H9 (cell line): ENCODE measurements at places on chromosomes 3 and 15. TPM values are rescaled to one million over a fixed set of nuclear protein-coding genes. Genes with fewer than 3 reads are reported as not detected.

- DNase-seq, result no peak
These were observed 28.7 kb downstream of the BFSP2 start for GRCh38 chr3:133428552-133428951.

DNA sequence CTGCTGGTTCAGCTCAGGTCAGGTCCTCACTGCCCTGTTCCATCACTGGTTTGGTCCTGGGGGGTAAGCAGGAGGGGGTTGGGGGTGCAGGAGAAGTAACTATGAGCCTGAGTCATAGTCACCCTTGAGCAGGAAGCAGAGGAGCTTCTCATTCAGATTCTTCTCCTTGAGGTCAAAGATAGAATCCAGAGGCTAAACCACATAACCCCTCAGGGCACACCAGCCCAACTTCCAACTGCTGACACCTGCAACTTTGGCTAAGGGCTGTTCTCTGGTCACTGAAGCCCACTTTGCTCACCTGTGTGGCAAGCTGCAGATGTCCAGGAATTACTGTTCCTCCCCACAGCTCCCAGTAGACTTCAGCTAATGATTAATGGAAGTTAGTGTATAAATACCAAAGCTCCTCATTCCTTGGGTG is 48.8 kb upstream of the LRRFIP2 start:
- no peak for DNase-seq

DNA sequence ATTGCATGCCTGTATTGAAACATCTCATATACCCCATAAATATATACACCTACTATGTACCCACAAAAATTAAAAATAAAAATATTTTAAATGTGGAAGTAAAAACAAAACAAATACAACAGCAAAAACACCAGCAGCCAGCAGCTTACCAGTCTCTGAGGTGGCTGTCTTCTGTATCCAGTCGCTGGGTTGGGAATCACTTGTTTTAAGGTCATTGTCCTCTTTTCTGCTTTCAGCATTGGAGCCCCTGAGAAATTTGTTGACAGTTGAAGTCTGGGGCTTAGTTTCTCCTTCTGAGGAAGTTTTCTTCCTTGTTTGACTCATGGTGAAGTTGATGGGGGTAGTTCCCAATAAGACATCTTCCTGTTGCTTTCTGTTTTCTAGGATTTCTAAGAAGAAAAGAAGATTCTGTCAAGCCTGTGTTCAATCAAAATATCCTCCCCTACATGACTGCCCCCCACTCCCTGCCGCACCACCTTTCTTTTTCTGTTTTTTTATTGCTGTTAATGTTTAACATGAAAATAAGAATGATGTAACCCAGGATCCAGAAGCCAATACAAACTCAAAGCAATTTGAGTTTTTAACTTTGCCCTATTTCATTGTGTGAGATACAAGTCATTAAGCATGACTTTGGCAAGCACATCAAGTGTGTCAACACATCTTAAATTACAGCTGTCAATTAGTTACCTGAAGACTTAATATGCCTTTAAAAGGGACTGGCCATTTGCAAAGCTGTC is at the start of gene LRRC31:
LRRC31 (minus strand) TSS at position 452 of the 737 bp plus-strand sequence; CDS start at position 324, 128 bp downstream.
- no peak for DNase-seq

DNA sequence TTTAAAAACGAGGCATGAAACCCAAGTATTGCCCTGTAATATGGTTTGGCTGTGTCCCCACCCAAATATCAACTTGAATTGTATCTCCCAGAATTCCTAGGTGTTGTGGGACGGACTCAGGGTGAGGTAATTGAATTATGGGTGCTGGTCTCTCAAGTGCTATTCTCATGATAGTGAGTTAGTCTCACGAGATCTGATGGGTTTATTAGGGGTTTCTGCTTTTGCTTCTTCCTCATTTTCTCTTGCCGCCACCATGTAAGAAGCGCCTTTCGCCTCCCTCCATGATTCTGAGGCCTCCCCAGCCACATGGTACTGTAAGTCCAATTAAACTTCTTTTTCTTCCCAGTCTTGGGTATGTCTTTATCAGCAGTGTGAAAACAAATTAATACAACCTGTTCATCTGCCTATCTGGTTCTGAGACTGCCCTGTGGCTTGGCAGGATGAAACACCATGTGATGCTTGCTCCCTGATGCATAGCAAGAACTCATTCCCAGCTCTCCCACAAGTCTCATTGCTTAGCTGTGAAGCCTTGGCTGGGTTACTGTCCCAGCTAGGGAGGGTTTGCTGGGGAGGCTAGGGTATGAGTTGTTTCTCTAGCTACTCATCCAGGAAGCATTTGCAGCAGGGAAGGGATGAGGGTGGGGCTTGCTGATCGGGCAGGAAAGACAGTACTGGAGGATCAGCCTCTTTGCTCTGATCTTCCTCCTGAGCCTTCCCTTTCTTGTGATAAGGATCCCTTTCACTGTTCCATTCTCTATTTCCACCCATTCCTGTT is 3.7 kb upstream of the SQOR start:
- DNase-seq, result no peak

- DNase-seq, result no peak
These were observed 120.9 kb downstream of the ATP10A start for GRCh38 chr15:25742041-25742730.

GRCh38 chr3:63344661-63345060 is 66.6 kb downstream of the SYNPR start:
- peak; percentile 49 for DNase-seq

DNA sequence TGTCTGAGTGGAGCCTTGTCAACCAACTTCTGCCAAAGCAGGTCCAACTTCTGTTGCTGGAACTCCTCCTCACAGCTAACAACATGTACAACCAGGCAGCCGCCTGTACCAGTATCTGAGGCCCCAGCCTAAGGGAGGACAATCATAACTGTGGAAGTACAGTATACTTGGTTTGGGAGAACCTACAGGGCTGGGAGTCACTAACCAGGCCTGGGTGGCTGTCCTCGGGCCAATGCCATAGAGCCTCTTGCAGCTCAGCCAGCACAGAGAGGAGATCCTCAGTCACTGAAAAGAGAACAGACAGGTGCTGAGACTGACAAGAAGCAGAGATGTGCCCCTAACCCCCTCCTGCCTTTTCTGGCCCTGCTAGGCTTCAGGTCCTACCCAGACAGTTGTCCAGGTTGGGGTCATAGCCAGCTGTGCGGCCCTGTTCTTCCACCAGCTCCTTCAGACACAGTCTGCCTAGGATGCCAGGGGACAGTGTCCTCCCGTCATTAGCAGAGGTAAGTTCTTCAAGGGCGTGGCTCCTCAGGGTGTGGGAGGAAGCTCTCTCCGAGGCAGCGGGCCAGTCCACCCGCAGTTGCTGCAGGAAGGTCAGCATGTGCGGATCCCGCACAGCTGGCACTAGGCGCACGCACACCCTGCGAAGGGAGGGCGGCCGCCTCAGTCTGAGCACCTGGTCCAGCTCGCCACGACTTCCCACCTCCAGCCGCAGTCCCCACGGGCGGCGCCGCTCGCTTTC is 980 bp downstream of the DALRD3 start:
- no peak for DNase-seq

- no peak for DNase-seq
These were observed 9.8 kb downstream of the MSL2 start for GRCh38 chr3:136186344-136186743.

DNA sequence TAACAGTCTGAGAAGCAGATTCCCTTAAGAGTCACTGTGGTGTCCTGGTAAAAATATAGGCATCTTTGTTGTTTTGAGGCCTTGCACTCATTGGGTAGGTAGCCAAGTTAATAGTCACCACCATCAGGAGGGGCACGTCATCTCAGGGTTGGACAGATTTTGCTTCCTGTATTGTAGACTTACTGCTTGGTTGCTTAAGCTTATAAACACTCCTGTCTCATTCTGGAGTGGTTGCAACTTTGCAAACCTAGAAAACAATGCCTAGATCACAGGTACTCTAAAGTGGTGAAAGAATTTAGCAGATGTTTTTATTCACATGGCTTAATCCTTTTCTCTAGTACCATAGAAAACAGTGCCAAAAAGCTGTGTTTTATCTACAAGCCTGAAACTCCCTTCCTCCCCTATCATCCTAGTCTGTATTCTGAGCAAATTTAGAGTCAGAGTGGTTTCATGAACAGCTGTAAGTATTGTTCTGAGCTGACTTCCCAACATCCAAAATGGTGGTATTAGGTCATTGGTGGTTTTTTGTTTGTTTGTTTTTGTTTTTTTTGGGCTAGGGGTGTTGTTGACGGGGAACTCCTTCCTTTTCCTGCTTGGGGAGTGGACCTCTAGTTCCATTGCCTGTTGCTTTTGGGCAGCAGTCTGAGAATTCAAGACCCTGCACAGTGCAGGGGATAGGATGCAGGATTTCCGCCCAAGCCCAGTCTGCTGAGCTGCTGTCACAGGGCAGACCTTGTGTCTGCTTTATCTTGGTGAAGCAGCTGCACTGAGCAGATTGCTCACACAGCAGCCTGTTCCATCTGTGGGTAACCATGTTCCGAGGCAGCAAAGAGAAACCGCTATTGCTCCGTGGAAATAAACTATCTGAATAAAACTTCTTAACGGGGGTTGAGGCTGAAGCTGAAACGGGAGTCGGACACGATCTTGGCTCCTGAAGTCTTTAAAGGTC is 202.0 kb downstream of the AKAP13 start:
- no peak for DNase-seq

DNA sequence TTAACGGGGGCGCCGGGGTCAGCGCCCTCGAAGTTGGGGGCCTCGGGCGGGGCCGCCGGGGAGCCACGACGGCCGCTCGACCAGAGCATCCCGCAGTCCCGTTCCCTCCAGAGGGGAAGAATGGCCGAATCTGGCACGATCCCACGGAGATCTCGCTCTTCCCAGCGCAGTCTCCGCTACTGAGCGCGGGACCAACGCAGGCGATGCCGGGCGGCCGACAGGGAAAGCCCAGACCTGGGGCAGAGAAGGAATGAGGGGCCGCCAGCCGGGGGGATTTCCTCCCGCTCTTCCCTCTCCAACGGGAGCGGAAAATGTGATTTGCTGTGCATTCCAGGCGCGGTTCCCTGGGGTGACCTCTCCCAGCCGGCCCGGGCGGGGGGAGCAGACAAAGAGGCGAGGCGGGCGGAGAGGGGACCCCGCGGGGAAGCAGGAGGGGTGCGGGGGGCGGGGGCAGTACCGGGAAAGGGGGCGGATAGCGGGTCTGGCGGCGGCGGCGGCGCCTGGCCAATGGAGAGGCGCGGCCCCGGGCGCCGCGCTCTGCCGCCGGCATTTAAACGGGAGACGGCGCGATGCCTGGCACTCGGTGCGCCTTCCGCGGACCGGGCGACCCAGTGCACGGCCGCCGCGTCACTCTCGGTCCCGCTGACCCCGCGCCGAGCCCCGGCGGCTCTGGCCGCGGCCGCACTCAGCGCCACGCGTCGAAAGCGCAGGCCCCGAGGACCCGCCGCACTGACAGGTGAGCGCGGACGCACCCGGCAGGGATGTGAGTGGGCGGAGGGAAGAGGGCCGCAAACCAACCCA is at the start of gene GREM1:
GREM1 (plus strand) TSS at position 579 of the 801 bp plus-strand sequence. CDS start 12,687 bp downstream, outside the sequence.
- DNase-seq, result peak; percentile 55

GRCh38 chr3:107666853-107667252 is 144.1 kb downstream of the BBX start:
- DNase-seq, result no peak

- DNase-seq, result no peak
These were observed 61.1 kb downstream of the FNDC3B start for GRCh38 chr3:172100482-172100881.

DNA sequence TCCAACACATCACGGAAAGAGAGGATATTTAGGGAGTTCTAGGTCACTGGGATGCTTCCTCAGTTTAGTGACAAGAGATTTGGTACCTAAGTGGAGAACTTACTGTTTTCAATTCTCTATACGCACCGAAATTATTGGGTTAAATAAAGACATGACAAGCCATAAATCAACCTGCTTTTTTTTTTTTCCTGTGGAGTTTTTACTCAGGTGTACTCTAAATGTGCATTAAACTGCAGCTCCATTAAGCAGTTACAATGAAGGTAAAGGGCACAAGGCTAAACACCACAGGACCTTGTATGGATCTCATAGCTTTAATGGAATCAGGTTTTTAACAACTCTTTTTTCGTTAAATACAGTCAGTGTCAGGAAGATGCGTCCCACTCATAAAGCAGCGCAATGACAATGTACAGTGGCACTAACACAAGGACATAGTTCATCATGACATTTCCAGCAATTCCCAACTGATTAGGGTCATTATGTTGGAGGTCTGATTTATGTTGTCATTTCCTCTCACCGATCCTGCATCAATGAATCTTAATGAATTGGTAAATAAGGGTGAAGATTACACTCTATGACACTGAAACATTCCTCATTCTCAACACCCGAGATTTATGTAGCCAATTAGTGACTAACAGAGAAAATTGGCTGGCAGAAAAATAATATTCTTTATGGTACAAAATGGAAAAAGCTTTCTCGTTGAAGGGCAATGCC is 355.2 kb downstream of the FOXP1 start:
- DNase-seq, result no peak

GRCh38 chr15:92020207-92020606 is 166.7 kb downstream of the SLCO3A1 start:
- DNase-seq, result no peak

- no peak for DNase-seq
These were observed 81.7 kb downstream of the PRICKLE2 start for GRCh38 chr3:64143409-64144130.

- DNase-seq, result peak; percentile 4
These were observed 203.2 kb downstream of the FAM43A start for GRCh38 chr3:194888916-194889315.

DNA sequence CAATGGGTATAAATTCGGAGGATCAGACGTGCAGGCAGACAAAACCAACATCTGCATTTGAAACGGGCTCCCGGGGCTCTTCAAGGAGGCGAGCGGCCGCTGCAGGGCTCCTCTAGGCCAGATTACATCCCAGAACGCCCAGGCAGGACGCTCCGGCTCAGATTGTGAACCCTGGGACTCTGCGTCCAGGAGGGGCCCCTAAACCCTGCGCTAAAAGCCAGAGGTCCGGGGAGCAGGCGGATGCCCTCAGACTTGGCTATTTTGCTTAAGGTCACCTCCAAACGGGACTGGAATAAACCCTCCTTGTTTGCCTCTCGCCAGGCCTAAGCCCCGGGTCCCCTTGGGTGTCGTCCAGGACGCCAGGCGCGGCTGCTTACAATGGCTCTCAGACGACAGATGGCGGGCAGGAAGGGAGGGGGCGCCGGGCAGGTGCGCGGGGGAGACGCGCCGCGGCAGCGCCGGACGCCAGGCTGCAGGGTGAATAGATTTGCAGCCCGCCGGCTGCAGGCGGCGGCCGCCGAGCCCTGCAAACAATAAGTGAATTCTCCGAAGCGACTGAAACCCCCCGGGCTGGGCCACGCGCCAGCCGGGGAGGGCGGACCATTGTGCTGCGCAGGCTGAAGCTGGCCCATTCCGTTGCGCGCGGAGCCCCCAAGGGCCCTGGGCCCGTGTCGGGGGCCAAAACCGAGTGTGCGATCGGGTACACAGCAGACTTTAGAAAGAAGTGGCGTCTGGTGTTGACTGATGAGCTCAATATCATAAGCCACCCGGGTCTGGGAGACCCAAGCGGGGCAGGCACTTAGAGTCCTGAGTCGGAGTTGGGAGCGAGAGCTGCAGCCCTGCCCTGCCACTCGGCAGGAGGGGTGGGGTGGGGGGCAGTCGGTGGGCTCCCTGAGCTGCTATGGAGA is 32.3 kb upstream of the AMOTL2 start:
- peak; percentile 78 for DNase-seq

GRCh38 chr3:31103623-31104180 is 209.2 kb upstream of the GADL1 start:
- no peak for DNase-seq

Gene CCR9
- not detected in 2 replicates for total RNA-seq

Gene CX3CR1
- total RNA-seq, result 0.09 TPM in 1 of 2 replicates, not detected in the other

Gene LTK
- total RNA-seq, result 0.31 TPM in 2 replicates

Gene THAP10
- total RNA-seq, result 2.5 and 3.7 TPM in 2 replicates

Gene TMEM39A
- 40.4 and 45.0 TPM in 2 replicates for total RNA-seq

Gene STAC
- 2.9 and 3.0 TPM in 2 replicates for total RNA-seq

Gene TMEM40
- total RNA-seq, result not detected in 2 replicates

Gene MEX3B
- total RNA-seq, result 10.4 and 11.0 TPM in 2 replicates

Gene CDC25A
- 83.3 and 84.5 TPM in 2 replicates for total RNA-seq

Gene SIDT1
- total RNA-seq, result not detected in 2 replicates

Gene C3orf70
- total RNA-seq, result 0.52 and 0.66 TPM in 2 replicates

Gene ZPLD1
- not detected in 2 replicates for total RNA-seq
